HT-29 (cell line): ENCODE measurements at places on chromosomes 7 and 10. TPM values are rescaled to one million over a fixed set of nuclear protein-coding genes. Genes with fewer than 3 reads are reported as not detected.

DNA sequence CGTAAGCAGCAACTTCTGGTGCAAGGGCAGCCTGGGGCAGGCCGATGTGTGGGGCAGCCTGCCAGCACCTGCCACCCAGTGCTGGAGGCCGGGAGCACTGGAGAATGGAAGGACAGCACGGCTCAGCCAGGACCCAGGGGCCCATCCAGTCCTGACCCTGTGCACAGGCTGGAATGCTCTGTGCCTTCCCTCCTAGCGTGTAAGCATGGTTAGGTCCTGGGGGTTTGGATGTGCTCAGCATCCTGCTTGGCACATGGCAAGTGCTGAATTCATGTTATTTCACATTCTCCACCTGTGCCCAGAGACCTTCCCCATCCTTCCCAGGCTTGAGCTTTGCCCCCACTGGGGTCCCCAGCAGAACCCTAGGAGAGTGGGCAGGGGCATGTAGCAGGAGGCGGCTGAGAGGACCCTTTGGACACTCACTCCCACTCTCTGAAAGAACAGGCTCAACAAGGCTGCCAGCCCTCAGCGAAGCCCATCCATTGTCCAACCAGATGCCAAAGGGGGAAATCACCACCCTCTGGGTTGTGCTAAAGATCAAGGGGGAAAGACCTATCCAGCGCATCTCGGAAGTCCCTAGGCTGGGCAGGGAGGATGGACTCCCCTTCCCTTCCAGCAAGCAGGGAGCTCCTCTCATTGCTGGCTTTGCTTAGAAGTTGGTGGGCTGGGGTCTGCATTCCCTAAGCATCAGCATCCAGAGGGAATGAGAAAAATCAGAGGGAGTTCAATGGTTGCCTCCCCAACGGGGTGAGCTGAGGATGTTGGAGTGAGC is 29.7 kb downstream of the ANXA8 start:
- DNase-seq, result no peak

DNA sequence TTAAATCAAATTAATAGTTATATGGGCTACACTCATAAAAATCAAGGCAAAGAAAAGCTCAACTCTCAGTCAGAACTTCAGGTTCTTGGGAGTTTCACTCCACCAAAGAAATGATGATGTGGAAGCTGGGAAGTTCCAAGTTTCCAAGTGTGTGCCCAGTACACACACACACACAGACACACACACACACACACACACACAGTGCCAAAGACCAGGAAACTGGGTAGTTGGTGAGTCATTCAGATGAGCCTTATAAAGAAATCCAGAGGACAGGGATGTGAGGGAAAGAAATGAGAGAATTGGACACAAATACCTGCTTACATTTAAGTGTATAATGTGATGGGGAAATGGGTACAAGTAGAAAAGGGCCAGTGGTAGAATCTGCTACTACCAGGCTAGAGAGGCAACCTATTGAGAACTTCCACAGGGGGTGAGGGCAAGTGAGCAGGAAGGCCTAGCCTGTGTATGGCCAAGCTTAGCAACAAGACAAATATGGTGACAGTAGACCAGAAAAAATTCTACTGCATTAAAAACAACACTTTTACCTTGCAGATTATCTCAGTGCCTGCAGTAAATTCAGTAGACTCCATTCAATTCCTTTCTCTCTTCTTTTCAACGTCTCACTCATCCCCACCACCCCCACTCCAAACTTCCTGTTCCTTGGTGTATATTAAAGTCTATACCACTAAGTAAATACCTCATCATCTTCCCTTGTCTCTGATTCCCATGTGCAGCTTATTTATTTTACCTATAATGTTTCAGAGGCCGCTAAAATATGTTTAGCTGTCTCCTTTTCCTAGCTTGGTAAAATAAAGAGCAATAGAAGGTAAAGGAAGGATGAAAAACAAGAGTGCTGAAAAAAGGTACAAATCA is 95.0 kb downstream of the CABCOCO1 start:
- DNase-seq, result peak; percentile 75

GRCh38 chr10:62637249-62638061 is 167.1 kb upstream of the ADO start:
- DNase-seq, result no peak

DNA sequence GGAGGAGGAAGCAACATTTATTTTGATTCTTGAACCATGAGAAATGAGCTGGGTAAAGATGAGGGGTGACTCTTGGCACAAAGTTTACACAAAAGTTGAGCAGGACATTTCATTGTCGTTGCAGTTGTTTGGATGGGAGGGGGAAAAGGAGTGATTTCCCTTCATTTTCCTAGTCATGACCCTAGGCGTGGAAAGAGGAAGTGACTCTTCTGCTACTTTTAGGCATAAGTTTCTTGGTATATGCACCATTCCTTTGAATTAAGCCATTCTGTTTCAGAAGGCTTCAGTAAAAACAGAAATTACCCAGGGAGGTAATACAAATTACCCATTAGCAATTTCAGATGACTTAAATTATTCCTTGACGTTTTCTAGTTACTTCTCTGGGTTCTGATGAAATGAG is 113.9 kb upstream of the FAM171A1 start:
- no peak for DNase-seq

- DNase-seq, result no peak
These were observed 423.4 kb downstream of the SORCS1 start for GRCh38 chr10:106741006-106741530.

The ADIRF gene
- total RNA-seq, result 1.6 and 3.1 TPM in 2 replicates
